HuH-7 (cell line): ENCODE measurements at places on chromosomes 1 and 21.

- DNase-seq = peak; percentile 30
These were observed 55.2 kb downstream of the BRWD1 start for GRCh38 chr21:39258207-39258606.

DNA sequence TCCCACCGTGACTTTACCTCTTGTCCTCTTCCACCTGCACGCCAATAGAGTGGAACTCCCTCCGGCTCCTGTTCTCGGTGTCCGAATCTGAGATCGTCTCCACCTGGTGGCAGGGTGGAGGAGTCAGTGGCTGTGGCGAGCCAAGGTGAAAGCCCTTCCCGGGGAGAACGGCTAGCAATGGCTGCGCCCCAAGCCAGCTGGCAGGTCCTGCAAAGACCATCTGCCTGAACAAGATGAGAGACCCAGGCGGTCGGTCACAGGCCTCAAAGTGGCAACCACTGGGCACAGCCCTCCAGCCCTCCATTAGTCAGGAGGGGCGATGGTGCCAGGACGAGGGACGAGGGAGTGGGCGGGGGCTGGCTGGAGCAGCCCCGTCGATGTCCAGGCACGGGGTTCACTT lies 25.4 kb upstream of the SMIM12 start:
- DNase-seq = peak; percentile 64

DNA sequence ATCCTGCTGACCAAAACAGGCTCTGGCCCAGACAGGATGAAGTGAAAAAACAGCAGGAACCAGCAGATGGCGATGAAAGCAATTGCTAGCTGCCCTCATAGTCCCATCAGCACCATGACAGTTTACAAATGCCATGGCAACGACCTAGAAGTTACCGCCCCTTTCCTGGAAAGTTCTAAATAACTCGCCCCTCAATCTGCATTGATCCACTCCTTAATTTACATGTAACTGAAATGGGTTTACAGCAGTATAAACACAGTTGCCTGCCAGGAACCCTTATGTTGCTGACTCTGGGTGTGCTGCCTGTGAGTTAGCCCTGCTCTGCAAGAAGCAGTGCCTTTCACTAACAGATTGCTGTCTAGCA lies 65.5 kb upstream of the CR1L start:
- DNase-seq = peak; percentile 13

DNA sequence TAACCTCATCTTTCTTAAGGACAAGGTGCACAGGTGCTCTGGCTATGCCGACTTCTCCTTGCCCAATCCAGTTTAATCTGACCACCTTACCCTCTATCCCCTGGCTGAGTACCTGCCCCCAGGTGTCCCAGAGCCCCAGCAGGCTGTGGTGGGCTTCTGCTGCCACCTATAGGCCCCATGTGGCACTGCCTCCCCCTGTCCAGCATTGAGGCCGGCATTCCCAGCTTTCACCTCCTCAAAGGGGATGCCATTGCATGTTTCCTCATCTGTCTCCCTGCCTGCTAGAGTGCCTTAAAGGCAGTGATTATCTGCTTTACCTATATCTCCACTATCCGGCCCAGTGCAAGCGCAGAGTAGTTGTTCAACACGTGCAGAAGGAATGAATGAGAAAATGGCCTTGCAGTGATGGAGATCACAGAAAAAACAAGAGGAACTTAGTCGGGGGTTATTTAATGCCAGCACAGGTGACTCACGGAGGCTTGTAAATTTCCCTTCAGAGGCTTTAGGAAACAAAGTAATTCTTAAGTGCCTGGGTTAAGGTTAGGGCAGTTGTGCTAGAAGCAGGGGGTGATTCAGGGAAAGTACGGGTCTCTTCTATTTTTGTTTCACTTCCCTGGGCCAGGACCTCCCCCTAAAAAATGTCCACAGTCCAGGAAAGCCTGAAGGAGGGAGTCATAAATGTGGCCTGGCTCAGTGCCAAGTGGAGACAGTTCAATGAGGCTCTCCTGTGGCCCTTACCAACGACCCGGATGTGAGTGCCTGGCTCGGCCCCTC lies 131.8 kb upstream of the NGF start:
- DNase-seq = peak; percentile 59
